ENCODE measurements at places on chromosomes 1 and 21. TPM values are rescaled to one million over a fixed set of nuclear protein-coding genes. Genes with fewer than 3 reads are reported as not detected.

Gene TRIM58
- not detected for total RNA-seq

Gene RGS4
- total RNA-seq, result not detected

Gene FOXO6
- total RNA-seq, result 0.96 TPM

Gene PLEKHG5
- 3.5 TPM for total RNA-seq

Gene P3R3URF
- total RNA-seq, result not detected

Gene CD5L
- total RNA-seq, result not detected

Gene FCRL4
- not detected for total RNA-seq

Gene ORC1
- 23.6 TPM for total RNA-seq

Gene PCAT6
- 3.5 TPM for total RNA-seq

Gene AMY1A
- total RNA-seq, result not detected

Gene PEAR1
- 7.0 TPM for total RNA-seq

Gene FCRL3
- total RNA-seq, result not detected

Gene VCAM1
- total RNA-seq, result 0.05 TPM

Gene APCS
- total RNA-seq, result not detected

Gene C1QA
- total RNA-seq, result not detected

Gene OR10J1
- not detected for total RNA-seq

Gene PPCS
- 35.1 TPM for total RNA-seq

Gene AADACL3
- total RNA-seq, result not detected

Gene KLHDC9
- total RNA-seq, result 2.1 TPM

Gene SHISA4
- total RNA-seq, result 19.3 TPM

Gene AQP10
- not detected for total RNA-seq

Gene HCRTR1
- not detected for total RNA-seq

Gene SDC3
- total RNA-seq, result 12.4 TPM

Gene DVL1
- total RNA-seq, result 64.0 TPM

Gene GPR61
- total RNA-seq, result not detected

Gene KDF1
- total RNA-seq, result 0.34 TPM

Gene SAMD13
- total RNA-seq, result 0.52 TPM

Gene KRTAP10-4
- not detected for total RNA-seq

Gene GNAT2
- not detected for total RNA-seq
